ENCODE measurements at places on chromosomes 3 and 15. TPM values are rescaled to one million over a fixed set of nuclear protein-coding genes. Genes with fewer than 3 reads are reported as not detected.

SHC4 gene
- 0.48 TPM for total RNA-seq

ZFAND6 gene
- total RNA-seq: 151 TPM

CYP1A1 gene
- 1.9 TPM for total RNA-seq

NCK1 gene
- 48.3 TPM for total RNA-seq

PPP4R2 gene
- 56.6 TPM for total RNA-seq

GOLGA6L4 gene
- total RNA-seq: 1.4 TPM

DYNC1LI1 gene
- 21.3 TPM for total RNA-seq

Data from omental fat pad (tissue), 4 donors.